SW 1271 (cell line): ENCODE measurements at places on chromosomes 7 and 10.
A peak's percentile ranks its signal among the peaks of the same experiment; 100 is the strongest.

DNA sequence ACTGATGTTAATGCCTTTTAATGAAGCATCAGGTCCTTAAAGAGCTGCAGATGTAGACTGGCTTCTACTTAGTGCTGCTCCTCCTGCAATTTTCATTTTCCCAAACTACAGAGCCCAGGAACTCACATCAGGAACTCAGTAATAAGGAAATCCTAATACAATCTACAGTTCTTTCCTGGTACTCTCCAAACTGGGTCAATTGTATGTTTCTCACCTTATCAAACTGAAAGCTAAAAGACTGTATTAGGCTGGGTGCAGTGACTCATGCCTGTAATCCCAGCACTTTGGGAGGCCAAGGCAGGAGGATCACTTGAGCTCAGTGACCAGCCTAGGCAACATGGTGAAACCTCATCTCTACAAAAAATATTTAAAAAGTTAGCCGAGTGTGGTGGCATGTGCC lies 54.4 kb upstream of the DNAJB12 start:
- DNase-seq: no peak

DNA sequence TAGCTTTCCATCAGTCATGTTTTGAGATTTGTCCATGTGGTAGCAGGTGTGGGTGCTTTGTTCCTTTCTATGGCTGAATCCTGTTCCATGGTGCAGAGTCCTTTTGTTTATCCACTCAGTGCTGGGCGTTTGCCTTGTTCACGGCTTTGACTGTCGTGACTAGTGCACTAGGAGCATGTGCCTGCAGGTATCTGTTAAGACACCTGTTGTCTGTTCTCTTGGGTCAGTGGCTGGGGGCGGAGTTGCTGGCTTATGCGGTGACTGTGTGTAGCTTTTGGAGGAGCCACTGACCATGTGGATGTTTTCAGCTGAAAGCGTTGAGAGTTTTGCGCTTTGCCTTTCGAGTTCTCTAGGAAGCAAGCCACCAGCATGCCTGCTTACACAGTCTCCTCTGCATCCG lies 573.1 kb upstream of the FOXK1 start:
- no peak for DNase-seq

GRCh38 chr7:144517749-144518148 lies 114.3 kb upstream of the NOBOX start:
- no peak for DNase-seq

DNA sequence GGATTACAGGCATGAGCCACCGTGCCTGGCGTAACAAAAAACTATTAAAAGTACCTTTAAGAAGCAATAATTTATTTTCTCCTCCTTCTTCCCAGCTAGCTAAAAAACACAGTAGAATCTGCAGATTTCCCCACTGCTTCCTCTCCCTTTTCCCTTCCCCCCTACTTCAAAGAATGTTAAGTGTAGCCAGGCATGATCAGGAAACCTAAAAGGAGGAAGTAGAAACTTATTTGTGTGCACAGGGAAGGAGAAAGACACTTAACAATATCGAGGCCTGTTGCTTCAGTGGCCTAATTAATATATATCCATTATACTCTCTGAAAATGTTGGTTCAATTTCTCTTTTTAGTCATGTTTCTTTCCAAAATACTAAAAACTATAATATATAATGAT lies 127.7 kb downstream of the NRBF2 start:
- DNase-seq: no peak

DNA sequence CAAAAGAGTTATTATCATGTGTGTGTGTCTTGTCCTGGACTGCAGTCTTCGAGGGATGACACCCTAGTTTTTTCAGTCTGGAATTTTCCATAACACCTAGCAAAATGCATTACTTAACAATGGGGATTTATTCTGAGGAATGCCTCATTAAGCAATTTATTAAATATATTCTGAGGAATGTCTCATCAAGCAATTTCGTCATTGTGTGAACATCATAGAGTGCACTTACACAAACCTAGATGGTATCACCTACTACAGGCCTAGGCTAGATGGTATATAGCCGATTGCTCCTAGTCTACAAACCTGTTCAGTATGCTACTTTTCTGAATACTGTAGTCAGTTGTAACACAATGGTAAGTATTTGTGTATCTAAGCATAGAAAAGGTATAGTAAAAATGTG lies 1.1 kb upstream of the STEAP4 start:
- DNase-seq: no peak

- no peak for DNase-seq
Observed at GRCh38 chr10:30751678-30752331, 122.3 kb upstream of the LYZL2 start.

- DNase-seq: no peak
Observed at GRCh38 chr10:43065761-43066160, 11.1 kb upstream of the RET start.

DNA sequence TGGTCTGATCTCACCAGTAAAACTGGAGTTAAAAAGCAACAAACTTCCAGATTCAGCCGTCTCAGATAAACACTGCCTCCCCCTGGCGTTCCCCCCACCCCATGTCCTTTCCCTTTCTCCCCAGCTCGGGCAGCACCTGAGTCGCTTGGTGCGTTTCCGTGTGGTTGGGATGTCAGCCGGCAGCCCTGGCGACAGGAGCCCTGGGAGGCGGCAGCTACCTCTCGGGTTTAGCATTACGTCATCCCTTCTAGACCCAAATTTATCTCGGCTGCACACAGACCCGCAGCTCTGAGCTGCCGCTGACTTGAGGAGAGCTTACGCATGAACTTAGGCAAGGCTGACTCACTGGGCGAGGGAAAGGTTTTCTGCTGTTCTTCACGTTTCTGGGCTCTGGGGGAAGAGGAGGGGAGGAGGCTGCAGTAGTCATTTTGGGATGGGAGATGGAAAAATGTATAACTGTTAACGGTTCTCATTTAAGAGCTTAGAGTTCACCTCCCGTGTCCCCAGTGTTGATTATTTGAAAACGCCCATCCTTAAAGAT lies 14.4 kb downstream of the MXI1 start:
- DNase-seq: no peak

DNA sequence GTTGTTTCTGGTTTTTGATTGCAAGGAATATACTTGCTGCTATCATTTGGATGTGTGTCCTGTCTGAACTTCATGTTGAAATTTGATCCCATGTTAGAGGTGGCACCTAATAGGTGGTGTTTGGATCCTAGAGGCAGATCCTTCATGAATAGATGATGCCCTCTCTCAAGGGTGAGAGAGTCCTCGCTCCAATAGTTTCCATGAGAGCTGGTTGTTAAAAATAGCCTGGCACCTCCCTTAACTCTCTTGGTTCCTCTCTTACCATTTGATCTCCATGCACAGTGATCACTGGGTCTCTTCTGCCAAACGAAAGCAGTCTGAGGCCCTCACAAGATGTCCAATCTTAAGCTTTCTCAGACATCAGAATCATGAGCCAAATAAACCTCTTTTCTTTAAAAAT lies 49.0 kb upstream of the ZNF248 start:
- DNase-seq: no peak

DNA sequence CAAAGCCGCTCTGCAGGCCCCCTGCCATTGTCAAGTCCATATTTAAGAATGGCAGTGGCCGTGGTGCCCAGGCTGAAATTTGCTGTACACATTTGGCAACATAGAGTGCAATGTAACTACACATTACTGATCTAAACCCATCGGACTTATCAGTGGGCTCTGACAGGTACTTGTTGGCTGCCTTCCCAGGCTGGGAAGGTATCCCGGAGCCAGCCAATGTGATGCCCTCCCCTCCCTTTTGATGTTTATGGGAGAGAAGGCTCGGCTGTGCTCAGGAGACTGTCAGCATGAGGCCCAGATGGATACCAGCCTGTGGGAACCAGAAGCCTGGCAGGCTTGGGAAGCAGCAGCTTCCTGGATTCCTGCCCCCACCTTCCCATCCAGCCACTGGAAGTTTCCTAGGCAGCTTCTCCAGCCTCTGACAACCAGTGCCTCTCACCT lies 146.1 kb upstream of the TCF7L2 start:
- DNase-seq: no peak

DNA sequence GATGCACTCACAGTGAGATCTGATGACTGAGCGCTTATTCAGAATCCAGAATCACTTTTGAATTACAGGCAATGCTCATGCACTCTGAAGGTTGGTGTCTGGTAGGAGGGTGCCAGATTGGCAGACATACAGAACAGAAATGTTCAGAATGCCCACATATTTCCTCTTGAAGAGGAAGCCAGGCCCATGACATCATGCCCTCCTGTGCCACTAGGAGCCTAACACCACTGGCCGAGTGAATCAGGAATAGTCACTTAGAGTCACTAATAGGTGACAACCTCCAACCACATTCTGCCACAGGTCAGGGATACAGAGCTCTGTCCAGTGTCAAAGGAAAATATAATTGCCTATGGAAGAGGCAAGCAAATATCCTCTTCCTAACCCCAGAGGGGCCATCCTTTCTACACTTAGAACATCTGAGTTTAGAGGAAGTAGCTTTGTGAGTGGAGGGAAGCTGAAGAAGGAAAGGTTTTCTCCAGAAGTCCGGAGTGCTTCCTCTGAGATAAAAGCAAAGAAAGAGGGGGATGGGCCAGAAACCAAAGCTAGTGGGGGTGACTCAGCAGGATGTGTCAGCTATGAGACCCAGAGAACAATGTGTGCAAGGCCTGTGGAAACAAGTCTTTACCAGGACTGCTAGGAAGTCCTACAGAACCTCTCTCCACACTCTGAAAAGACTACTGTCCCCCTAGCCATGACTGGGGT lies 838.8 kb downstream of the GRID1 start:
- DNase-seq: no peak

GRCh38 chr7:47379629-47380324 lies 202.1 kb downstream of the TNS3 start:
- no peak for DNase-seq

- DNase-seq: no peak
Observed at GRCh38 chr7:21326241-21326640, 101.6 kb upstream of the SP4 start.

- DNase-seq: no peak
Observed at GRCh38 chr10:61882621-61883370, 18.7 kb upstream of the ARID5B start.

DNA sequence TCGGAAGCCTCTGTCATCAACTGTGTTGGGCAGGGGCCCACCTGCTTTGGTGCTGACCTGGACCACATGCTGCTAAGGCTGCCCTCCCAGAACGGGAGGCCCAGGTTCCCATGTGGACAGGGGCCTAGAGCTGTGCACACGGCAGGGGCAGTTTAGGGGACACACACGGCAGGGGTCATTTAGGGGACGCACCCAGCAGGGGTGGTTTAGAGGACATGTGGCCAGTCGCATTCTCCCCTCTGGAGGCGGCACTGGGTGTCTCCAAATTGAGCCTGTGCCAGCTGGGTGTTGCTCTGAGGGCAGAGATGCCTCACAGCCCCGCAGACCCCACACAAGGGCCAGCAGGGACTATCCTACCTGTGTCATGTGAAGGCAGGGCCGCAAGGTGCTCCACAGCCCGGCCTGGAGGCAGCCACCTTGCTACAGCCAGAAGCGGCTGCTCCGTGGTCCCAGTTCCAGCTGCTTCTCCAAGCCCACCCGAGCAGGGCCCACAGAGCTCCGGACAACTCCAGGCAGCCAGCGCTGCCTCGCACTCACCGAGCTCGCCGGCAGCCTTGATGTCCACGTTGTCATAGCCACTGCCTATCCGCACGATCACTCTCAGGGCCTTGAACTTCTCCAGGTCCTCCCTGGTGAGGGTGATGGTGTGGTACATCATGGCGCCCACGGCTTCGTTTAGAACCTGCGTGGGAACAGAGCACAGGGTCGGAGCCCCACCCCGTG lies 60.7 kb downstream of the ZRANB1 start:
- DNase-seq: no peak

GRCh38 chr7:127667017-127667670 lies 15.2 kb downstream of the SND1 start:
- DNase-seq: peak; percentile 62

- no peak for DNase-seq
Observed at GRCh38 chr7:27994639-27995038, 186.0 kb downstream of the JAZF1 start.

DNA sequence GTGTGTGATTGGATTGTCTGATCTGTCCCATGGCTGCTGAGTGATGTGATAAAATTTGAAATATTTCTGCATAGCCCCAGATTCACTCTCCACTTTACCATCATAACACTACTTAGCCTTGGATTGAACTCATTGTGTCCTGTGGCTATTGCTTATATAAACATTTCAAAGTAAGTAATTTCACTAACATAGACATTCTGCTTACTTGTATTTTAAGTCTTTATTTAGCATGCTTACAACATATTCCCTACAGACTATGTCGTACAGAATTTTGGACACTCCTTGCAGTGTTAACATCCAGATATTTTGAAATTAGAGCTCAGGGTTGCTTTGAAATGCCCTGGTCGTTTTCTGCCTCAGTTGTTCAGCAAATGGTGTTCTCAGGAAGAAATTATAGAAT lies 117.6 kb downstream of the LRRC4 start:
- DNase-seq: no peak

DNA sequence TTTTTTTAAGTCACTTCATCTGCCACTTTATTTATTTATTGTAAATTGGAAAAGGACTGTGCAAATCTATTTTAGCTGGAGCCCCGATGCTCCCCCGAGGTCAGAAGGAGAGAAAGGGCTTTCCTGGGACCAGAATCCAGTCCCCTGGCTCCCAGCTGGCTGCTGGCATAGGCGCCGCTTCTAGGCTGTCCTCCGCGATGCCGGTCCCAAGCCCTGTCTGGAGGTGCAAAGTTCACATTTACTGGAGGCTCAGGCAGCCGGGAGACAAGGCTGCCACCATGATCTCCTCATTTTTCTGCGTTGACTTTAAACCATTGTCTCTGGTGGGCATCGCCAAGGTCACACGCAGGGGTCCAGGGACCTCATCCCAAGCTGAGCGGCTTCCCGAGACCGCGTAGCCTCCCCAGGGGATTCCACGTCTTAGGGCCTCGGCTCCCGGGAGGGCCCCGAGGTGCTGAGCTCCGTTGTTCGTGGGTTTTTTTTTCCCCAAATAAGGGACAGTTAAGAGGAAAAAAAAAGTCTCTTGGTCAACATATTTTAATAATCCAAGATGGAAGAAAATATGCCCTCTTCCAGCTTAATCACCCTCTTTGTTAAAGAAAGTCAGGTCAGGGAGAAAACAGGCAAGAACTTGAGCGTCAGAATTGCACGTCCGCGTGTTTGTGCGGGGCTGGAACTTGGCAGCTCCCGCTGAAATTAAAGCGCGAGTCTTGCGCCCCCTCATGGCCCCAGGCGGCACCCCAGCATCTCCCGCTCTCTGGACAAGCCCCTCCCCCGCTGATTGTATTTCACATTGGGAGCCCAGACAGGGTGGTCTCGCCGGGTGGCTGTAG lies 11.9 kb downstream of the RGR start:
- DNase-seq: no peak

GRCh38 chr7:99740573-99741440 lies 5.8 kb upstream of the CYP3A7 start:
- DNase-seq: no peak

DNA sequence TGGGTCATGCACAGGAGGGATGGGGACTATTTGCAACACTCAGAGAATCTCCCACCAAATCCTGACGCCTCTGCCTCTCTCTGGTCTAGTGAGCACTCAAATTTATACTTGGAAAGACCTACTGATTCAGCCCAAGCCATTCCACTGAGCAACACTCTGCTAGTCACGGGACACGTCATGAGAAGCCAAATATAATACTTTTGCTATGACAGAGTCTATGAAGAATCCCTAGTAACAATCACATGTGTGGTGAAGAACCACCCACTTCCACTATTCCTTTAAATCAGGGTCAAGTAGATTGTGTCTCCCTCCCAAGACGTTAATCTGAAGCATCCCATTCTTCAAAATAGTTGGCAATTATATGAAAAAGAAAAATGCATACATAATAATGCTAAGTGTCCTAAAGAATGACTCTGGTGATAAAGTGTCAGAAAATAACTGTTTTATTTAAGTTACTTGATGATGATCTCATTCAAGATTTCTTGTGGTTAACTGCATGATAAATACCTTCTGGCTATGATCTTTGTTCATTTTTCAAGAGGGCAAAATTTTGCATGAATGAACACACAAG lies 28.5 kb downstream of the CHCHD3 start:
- no peak for DNase-seq
